ENCODE measurements at places on chromosomes 2 and 18.

GRCh38 chr2:99461828-99462483, 27.9 kb downstream of the REV1 start:
- DNase-seq: no peak

DNA sequence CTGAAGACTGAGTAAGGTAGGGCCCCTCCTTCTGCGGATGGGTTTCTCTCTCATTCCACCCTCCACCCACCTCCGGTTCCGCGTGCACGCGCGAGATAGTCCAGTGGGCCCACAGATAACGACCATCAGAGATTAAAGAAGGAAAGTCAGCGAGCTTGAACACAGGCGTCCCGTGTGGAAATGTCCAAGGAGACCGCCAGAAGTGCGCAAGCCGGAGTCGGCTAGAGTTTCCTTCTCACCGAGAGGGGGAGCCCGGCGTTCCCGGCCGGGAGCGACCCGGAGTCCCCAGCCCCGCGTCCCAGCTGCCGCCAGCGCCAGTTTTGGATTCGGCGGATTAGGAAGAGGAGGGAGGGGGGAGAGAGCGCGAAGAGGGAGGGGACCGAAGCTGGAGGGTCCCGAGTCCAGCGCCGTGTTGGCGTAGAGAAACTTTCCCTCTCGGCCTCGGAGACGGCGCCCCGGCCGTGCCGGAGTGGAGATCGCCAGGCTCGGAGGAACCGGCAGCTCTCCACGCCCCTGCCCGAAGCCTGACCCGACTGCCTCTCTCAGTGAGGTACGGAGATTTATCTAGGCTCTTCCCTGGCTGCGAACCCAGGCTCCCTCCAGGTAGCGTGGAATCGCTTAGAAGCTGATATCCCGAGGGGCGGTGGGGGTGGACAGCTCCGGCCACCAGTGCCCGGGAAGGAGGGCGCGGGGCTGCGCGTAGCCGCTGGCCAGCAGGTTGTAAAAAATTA, at the start of gene GULP1:
GULP1 (plus strand) TSS at position 258 of the 731 bp plus-strand sequence. CDS start 185,829 bp downstream, outside the sequence.
- no peak for DNase-seq

- no peak for DNase-seq
Observed at GRCh38 chr2:9678544-9678943, 47.7 kb upstream of the YWHAQ start.

DNA sequence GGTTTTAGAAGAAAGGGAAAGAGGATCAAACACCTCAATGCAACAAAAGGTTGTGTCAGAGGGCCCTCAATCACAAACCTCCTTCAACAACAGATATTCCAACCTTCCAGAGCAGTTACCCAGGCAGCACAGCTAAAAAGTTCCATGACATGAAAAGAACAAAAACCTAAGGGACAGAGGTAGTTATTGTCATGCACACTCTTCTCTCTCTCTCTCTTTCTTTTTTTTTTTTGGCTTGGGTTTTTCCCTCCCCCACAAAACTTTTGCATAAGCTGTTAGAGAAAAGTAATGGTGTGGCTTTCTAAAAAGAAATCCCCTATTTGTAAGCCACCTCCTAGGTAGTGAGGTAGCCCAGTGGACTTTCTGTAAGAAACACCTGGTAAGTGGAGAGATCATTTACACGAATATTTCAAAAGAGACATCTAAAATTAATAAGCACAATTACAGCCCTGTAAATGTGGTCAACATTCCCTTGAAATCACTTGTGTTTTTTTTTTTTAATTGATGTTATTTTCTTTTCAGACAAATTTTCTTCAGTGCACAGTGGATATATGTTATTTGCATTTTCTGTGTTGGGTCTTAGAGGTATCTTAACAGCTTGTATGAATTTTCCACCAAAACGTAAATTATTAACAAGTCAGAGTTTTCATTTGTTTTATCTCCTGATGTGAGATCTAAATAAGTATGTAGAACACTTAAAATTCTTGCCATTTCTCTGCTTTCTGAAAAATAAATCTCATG, 48.4 kb downstream of the ZEB2 start:
- DNase-seq: no peak

DNA sequence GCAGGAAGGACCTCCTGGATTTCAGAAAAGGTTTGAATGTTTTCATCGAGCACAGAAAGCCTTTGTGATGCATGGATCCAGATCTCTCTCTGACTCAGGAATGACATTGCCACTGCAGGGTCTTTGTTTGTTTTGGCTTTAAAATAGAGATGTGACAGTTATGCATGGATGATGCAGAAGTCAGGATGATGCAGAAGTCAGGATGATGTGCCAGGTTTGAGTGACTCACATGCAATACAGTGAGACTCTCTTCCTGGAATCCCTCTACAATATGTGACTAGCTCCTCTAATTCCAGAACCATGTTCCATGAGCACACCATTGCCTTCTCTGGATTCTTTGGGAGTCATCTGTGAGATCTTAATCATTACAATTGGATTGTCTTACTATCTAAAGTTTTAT, 177.9 kb upstream of the RAB6C start:
- no peak for DNase-seq

DNA sequence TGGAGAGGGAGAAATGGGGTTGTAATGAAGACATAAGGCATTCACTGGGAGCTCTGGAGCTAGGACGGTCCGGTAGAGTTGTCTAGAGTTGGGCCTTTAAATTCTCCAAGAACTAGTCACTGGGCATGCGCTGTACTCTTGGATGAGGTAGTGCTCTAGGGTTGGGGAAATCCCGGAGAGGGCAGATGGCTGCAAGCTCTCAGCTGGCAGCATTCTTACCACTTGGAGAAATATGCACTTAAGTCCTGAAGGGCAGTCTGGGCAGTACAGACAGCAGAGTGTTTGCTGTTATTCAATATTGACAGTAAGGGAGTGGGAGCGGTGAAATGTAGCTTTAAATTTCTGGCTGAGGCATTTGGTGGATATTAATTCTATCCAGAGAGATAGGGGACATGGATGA, 214.6 kb downstream of the RDH14 start:
- DNase-seq: no peak

DNA sequence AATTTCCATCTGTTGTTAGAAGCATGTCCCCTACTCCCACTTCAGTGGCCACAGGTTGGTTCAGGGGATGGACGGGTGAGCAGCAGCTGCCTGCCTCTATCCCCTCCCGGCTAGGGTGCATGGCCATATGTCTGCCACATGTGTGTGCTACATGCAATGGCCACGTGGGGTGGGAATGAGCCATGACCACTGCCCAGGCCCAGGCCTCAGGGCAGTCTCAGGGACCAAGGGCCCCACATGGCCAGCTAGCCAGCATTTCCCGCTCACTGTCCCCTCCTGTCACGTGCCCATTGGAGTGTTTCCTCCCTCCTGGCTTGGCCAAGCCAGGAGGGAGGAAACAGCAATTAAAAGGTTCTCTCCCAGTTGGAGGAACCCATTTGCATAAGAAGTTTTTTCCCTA, 117.1 kb downstream of the KCNS3 start:
- no peak for DNase-seq

- no peak for DNase-seq
Observed at GRCh38 chr18:45255197-45255890, 359.9 kb upstream of the SLC14A2 start.

DNA sequence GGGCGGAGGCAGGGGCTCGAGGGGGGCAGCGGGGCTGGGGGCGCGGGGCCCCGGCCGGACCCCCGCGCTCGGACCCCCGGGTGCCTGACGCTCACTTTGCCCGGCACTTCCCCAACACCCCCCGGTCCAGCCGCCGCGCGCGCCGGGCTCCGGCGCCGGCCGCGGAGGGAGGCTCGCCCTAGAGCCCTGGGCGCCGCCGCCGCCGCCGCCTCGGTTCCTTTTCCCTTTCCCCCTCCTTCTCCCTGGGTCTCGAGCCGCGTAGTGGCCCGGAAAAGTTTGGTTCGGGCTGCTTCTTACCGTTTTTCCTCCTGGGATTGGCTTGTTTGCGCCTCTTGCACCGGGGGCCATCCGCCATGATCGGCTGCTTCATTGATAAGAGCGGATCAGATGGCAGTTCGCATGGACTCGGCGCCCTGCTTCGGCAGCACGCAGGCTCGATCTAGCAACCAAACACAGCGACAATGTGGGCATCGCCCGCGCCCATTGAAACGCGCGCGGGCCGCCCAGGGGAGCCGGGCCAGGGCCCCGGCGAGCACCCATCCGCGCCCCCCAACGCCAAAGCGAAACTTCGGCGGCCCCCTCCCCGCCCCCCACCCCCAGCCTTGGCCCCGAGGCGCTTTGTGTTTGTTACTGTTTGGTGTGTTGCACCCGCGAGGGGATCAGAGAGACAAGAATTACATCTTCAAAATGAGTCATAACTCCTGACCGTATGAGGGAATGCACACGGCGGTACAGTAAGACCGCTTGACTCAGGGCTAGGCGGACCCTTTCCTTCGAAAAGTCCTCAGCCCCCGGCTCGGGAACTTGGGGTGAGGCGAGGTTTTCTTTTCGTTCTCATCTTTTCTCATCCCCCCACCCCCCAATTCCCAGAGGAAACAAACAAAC, 2.7 kb downstream of the ZEB2 start:
- DNase-seq: no peak

- DNase-seq: no peak
Observed at GRCh38 chr18:75439348-75439747, 11.8 kb upstream of the SMIM21 start.

DNA sequence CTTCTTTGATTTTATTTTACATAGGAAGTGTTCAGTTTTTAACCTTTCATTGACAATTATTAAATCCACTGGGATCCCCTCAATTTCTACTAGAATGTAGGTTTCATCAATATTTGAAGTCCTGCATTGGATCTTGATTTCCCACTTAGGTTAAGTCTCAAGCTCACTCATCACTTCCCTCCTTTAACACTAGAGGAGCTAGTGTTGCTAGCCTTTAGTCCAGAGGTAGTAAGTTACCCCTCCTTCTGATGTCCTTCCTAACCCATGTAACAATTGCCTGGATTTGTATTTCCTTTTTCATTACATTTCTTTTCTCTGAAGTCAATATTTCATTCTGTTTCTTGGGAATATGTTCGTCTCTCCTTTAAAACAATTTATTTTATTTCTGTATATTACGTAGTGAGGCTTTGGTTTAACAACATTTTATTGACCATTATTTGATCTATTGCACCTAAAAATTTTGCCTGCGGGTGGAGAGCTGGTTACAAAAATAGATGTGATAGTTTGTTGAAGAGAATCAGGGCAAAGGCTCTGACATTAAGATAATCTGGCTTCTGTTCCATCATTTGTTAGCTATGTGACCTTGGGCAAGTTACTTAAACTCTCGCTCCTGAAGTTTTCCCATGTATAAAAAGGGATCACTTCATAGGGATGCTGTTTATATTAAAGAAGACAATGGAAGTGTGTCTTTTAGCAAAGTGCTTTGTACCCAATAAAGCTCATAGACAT, 833.0 kb downstream of the SLC4A3 start:
- DNase-seq: no peak

DNA sequence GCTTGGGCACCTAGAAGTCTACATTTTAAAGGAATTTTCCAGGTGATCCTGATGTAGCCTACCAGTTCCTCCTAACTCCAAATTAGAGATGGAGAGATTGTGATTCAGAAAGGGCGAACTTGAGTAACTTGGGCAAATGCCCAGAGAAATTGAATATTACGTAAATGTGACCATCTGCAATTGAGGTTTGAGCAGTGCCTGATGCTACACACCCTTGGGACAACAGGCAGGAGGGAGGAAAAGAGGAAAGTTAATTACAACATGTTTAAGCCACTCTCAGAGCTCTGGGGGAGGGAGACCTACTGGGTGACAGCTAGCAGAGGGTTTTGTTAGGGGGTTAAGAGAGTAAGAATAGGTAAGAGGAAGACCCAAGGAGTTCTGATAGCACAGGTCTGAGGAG, 208.9 kb downstream of the LPIN1 start:
- no peak for DNase-seq

- DNase-seq: no peak
Observed at GRCh38 chr2:15684161-15685039, 92.7 kb downstream of the DDX1 start.

DNA sequence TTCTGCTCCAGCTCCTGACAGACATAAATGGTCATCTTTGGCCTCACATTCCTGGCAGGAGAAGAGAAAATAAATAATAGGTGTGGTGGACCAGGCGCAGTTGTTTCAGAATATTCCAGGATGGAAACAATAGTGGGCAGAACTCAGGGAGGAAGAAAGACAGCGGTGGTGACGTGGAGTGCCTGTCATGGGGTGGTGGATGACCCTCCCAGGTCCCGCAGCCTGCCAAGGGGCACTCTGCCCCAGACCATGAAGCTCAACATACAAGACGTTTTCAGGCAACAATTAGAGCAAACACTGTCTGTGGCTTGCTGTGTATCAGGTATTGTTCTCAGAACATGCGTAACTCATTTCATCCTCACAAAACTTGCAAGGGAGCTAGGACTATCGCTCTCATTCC, 50.9 kb downstream of the TFCP2L1 start:
- no peak for DNase-seq

DNA sequence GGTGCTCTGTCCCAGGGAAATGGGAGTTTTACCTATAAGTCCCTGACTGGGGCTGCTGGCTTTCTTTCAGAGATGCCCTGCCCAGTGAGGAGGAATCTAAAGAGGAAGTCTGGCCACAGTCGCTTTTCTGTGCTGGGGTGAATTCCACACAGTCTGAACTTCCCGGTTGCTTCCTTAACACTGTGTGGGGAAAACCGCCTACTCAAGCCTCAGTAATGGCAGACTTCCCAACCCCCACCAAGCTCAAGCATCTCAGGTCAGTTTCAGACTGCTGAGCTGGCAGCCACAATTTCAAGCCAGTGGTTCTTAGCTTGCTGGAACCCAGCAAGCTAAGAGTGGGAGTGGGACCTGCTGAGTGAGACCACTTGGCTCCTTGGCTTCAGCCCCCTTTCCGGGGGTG, 54.9 kb downstream of the NUP35 start:
- DNase-seq: no peak

DNA sequence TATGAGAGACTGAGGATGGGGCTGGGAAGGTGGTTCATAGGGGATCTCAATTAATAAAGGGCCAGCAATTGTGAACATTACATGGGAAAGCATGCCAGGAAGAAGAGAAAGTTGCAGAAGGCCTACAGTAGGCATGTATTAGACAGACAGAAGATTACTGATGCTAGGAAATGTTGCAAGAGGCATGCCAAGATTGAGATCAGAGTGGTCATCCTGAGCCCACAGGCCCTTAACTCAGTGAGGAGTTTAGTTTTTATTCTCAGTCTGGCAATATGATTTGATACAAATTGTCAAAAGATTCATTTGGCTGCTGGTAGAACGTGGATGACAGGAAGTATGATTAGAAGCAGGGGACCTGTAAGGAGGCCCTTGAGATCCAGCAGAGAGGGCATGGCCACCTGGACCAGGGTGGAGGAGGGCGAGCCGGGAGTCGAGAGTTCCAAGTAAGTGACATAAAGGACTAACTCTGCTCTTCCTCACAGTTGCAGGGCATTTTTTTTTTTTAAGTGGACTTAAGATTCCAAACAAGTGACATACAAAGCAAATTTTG, 54.9 kb downstream of the EPHA4 start:
- DNase-seq: no peak
